Panc1 (cell line): ENCODE measurements at places on chromosomes 1 and 21. TPM values are rescaled to one million over a fixed set of nuclear protein-coding genes. Genes with fewer than 3 reads are reported as not detected.

- H3K27me3 ChIP-seq: no peaks in the 10 kb centered on the region
- DNase-seq: no peak
- H3K36me3 ChIP-seq: no peaks in the 10 kb centered on the region
- no peaks in the 10 kb centered on the region for H3K4me1 ChIP-seq
- no peak overlapping the region for H3K27ac ChIP-seq
- H3K4me3 ChIP-seq: no peak overlapping the region
These were observed 91.5 kb downstream of the NGF start for GRCh38 chr1:115246526-115246925.

DNA sequence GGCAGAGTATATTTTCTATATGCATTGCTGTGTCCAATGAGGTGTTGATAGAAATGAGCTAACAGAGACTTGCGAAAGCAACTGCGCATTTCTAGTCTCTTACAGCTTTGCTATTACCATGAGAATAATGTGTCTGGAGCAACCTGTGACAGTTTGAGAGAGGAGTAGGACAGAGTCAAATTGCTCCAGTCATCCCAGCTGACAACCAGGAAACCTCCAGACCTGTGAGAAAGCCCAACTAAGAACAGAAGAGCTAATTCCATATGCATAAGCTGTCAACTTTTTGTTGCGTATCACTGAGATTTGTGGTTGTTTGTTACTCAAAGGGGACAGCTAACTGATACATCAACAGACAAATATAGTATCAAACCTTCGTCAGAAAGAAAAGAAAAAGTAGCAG lies 354.1 kb upstream of the LRRC7 start:
- H3K27me3 ChIP-seq: no peaks in the 10 kb centered on the region
- H3K27ac ChIP-seq: no peak overlapping the region
- no peak for DNase-seq
- H3K4me1 ChIP-seq: no peaks in the 10 kb centered on the region

Gene KTI12
- total RNA-seq: 13.1 TPM

Gene CATSPERE
- 0.31 TPM for total RNA-seq

DNA sequence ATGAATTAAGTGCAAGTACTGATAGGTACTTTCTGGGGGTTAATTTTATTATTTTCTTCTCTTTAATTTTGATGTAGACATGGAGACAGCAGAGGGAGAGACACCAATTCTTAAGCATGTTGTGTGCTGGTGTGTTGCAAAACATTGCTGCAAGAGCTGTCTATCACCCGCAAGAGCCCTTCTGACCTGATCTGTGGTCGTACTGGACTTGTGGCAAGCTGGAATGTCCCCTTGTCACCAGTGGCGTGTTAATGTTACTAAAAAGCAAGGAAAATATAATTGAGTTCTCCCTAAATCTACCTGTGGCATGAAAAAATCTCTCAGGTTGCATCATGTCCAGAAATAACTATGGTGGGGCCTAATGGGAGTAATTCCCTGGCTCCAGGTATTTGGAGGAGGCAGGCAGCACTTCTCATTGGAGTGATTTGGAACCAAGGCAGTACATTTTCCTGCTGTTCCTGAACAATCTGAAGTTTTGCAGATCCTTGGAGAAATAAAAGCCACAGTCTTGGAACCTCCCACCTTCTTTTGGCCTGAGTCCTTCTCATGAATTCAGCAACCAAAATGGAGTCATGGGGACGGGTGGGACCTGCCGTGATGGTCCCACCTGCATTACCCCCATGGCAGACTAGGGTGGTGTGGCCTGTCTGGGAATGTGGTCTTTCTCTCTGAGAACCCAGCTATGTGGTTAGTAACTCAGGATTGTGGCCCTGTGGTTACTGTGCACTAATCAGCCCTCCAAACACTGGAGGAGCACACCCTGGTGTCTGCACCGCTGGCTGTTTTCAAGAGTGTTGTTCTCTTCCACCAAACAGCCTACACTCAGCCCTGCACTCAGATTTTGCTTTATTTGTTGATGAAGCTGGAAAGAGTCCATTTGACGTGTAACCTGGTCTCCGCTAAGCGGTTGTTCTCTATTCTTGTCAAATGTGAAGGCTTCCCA lies 57.4 kb downstream of the GALNT2 start:
- no peak overlapping the region for H3K4me3 ChIP-seq
- no peaks in the 10 kb centered on the region for H3K27me3 ChIP-seq
- no peak for DNase-seq
- H3K36me3 ChIP-seq: no peaks in the 10 kb centered on the region
- H3K27ac ChIP-seq: no peak overlapping the region

Gene GBP7
- total RNA-seq: not detected

Gene GPR25
- total RNA-seq: not detected

DNA sequence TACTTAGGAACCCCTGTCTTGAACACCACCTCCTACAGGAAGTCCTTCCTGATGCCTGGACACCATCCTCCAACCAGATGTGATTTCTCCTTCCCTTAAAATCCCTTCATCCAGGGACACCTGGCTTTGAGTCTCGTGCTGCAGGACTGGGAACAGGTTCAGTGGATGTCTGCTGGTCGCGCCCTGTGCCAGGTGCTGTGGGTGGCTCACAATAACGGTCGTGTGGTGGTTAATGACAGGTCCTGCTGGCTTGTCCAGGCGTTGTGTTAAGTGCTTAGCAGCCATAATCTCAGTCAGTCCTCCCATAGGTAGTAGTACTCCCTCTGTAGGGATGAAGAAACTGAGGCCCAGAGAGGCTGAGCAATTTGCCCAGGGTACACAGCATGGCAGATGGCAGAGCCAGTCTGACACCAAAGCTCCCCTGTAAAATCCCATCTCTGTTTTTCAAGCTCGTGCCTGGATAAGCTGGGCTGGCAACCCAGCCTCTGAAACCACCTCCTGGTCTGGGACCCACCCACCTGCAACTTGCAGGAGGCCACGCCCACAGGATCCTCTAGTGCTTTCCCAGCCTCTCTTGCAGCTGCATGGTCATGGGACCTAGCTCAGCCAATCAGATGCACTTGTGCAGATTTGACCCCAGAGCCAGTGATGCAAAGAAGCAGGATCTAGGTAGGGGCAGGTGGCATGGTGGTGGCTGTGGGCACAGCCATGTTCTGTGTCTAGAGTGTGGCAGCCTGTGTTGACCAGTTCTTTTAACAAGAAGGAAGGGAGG lies 106.0 kb upstream of the IFFO2 start:
- H3K27me3 ChIP-seq: no peaks in the 10 kb centered on the region
- H3K27ac ChIP-seq: no peak overlapping the region
- H3K36me3 ChIP-seq: no peaks in the 10 kb centered on the region
- peaks cover 14% of the 10 kb centered on the region for H3K4me1 ChIP-seq
- no peak for DNase-seq

DNA sequence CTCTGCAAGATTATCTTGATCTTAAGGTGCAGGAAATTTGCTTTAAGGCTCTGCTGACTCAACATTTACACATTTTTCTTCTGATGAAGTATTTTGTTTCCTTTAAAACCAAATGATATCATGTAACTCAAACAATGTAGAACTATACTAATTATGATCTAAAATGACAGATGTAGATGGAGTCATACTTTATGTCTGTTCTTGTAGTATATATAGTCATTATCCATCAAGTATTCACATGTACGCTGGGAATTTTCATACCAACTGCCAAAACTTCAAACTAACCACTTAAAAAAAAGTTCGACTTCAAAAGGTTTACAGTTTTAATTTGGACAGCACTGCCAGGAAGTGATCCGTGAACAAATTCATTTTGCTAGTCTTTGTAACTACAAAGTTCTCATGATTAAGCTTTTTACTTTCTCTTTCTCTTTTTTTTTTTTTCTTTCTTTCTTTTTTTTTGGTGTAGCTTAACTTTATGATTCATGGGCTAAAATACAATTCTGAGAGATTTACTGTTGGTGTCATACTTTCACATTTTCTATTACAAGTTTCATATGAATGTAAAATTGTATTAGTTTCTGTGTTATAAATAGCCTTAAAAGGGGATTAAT lies 509.0 kb upstream of the CXADR start:
- no peak for DNase-seq
- no peaks in the 10 kb centered on the region for H3K36me3 ChIP-seq
- H3K4me1 ChIP-seq: no peaks in the 10 kb centered on the region
- no peaks in the 10 kb centered on the region for H3K27me3 ChIP-seq
- no peak overlapping the region for H3K4me3 ChIP-seq
